CD8-positive, alpha-beta T cell (primary cell): ENCODE measurements at places on chromosomes 4 and X. TPM values are rescaled to one million over a fixed set of nuclear protein-coding genes. Genes with fewer than 3 reads are reported as not detected.

TEX13C gene
- not detected for total RNA-seq

DNA sequence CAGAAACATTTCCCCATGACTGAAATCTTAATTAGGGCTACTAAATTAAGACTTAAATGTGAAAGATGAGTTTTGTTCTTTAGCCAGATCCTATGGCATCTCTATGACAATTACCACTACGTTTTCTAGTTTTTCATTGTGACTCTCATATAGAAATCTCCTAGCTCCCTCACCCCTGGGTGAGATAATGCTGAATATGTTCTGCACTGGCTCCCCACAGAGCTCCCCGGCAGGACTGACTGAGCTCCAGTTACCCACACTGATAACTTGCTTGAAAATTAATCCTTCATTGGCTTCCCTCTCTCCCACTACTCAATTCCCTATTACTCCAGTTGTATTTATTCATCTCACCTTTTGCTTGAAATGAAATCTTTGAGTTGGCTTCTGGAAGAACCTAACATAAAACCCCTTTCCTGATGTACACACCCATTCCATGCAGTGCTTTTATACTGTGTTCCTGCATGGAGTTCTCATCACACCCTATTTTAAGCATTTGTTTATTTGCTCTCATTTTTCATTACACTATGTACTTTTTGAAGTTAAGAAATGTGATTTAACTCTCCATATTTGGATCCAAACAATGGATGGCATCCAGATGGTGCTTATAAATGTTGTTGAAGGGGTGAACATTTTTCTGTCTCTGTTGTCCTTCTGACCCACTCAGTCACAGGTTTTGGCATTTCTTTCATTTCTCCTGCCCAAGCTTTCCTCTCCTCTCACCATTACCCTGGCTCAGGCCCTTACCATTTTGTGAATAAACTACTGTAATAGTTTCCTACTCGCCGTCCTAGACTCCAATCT lies 623.4 kb downstream of the SPRY1 start:
- no peak for DNase-seq

- DNase-seq = no peak
Observed at GRCh38 chr4:54695337-54695736, 37.6 kb downstream of the KIT start.

MAGEC2 gene
- not detected for total RNA-seq

DNA sequence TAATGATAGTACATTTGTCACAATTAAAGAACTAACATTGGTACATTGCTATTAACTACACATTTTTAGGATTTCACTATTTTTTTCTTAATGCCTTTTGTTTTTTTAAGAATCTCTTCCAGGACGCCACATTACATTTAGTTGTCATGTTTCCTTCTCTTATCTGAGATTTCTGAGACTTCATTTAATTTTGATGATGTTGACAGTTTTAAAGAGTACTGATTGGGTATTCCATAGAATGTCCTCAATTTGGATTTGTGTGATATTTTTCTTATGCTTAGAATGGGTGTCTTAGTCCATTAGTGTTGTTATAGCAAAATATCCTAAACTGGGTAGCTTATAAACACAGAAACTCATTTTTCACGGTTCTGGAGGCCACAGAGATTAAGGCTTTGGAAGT lies 1095.5 kb upstream of the LCORL start:
- no peak for DNase-seq

DNA sequence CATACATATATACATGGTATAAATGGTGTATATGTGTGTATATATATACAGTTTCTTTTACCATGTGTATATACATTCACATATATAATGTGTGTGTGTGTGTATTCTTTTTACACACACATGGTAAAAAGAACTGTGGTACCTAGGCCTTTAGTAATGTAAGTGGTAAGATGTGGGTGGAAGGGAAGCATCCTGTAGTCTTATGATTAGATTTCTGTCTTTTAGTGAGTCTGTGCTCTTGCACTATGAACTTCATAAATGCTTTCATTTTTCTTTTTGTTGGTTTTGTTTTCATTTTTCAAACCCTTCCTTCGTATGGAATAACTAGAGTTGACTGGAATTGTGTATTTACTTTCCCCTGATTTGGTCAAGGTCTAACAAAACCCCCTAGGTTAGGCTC lies 12.1 kb downstream of the PABPC4L start:
- DNase-seq = no peak

GRCh38 chrX:10634392-10635161 lies 14.2 kb upstream of the MID1 start:
- no peak for DNase-seq

SLBP gene
- total RNA-seq = 62.6 TPM
